T-cell (primary cell): ENCODE measurements at places on chromosomes 6 and 20. TPM values are rescaled to one million over a fixed set of nuclear protein-coding genes. Genes with fewer than 3 reads are reported as not detected.
A peak's percentile ranks its signal among the peaks of the same experiment; 100 is the strongest.

CDK19 gene
- 12.3 TPM for total RNA-seq

DNA sequence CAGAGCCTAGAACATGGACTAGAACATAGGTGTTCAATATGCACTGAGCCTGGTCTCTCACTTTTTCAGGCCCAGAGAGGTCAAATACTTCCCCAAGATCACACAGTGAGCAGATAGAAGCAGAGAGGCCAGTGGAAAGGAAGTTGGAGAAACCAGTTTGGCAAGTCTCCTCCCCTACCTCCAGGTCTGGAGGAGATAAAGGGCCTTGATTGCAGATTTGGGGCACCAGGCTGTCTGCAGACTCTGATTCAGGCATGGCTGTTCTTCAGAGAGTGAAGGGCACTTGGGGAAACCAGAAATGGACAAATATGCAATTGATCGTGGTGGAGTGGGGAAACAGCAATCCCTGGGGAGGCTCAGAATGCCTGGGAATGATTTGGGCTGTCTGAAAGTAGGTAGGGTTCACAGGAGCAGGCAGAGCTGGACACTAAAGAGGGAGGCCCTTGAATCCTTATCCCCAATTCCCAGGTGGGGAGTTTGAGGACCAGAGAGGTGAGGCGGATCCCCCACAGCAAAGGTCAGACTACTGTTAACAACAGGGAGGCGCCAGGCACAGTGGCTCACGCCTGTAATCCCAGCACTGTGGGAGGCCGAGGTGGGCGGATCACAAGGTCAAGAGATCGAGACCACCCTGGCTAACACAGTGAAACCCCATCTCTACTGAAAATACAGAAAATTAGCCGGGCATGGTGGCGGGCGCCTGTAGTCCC lies 2.3 kb downstream of the PEDS1 start:
- DNase-seq = no peak

GRCh38 chr6:168590406-168590805 lies 149.4 kb downstream of the SMOC2 start:
- no peak for DNase-seq

GRCh38 chr20:31548820-31549512 lies 34.7 kb downstream of the HM13 start:
- no peak for DNase-seq

- DNase-seq = no peak
These were observed 205.1 kb downstream of the DLL1 start for GRCh38 chr6:170085475-170086401.

GRCh38 chr6:75272145-75272840 lies 12.3 kb downstream of the TMEM30A start:
- DNase-seq = no peak

GRCh38 chr6:43985329-43985728 lies 141.9 kb downstream of the MRPL14 start:
- no peak for DNase-seq

DNA sequence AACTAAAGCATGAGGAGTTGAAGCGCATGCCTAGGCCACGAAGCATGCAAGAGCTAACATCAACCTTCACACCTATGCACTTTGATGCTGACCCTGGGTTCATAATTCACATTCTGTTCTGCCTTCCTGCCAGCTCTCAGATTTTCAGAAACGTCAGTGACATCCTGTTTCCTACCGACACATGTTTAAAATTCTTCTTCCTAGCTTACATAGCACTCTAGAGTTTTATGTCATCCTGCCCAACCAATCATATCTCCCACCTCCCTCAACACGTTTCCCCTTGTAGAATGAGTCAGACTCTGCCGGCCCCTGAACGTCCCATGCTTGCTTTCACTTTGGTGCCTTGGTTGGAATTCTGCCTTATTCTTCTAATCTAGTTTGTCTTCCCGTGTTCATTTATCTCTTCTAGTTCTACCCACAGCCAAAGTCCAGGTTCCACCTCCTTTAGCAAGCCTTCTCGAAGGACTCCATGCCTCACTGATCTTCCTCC lies 97.2 kb upstream of the MAP7 start:
- DNase-seq = peak; percentile 11
